ENCODE measurements at places on chromosomes 7 and 10.

GRCh38 chr10:3872712-3873329 is 87.8 kb upstream of the KLF6 start:
- DNase-seq: no peak

- DNase-seq: no peak
Measured at GRCh38 chr10:129253865-129254179, 213.2 kb upstream of the MGMT start.

- no peak for DNase-seq
Measured at GRCh38 chr10:110547139-110547761, 20.2 kb upstream of the SMC3 start.

DNA sequence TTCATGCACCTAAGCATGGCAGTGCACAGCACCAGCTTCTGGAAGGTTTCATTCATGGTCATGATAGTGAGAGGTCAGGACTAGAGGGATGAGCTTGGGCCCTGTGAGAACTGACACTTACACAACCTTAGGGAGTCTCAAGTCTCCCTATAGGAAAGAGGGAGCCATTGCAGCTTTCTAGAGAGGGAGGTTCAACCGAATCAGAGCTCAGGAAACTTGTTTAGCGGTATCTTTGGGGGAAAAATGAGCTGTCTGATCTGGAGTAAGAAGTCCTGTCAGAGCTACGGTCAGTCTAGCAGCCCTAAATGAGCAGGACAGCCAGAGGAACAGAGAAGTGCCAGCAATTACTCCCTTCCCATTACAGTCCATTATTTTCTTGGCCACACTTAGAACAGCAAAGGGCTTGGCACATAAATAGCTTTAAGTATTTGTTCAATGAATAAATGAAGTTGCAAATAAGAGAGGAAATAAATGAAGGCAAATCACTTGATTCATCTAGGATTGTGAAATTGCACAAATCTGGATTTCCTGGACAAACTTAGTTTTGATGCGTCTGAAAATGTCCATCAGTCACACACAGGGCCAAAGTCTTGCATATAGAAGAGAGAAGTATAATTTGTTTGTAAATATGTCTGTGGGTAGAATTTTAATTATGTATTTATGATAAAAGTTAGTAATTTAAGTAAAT is 262.0 kb downstream of the GLI3 start:
- DNase-seq: no peak

DNA sequence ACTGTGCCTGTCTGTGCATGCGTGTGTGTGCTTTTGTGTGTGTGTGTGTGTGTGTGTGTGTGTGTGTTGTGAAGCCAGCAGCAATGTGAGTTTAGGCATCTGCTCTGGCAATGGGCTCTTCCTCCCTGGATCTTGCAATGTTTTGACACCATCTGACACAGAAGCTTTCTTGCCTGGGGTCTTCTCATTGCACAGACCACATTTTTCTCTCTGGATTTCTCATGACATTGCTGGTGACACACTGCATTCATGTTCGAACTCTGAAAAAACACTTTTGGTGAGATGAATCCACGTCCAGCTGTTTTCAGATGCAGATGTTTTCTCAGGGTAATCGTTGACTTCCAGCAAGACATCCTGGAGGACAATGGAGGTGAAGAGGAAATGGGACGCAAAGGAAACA is 63.0 kb upstream of the FZD8 start:
- no peak for DNase-seq

DNA sequence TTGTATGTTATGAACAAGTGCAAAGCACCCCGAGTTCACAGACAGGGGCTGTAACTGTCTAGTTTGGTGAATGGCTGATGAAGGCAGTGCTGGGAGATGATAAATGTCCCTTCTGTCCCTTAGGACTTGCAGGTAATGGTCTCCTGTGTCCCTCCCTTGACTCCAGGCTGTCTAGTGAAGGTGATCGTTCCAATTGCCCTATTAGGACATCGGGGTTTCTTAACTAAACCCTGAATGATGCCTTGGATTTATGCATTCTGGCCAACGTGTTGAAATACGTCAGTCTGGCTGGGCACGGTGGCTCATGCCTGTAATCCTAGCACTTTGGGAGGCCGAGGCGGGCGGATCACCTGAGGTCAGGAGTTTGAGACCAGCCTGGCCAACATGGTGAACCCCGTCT is 69.4 kb downstream of the PFKFB3 start:
- DNase-seq: no peak

DNA sequence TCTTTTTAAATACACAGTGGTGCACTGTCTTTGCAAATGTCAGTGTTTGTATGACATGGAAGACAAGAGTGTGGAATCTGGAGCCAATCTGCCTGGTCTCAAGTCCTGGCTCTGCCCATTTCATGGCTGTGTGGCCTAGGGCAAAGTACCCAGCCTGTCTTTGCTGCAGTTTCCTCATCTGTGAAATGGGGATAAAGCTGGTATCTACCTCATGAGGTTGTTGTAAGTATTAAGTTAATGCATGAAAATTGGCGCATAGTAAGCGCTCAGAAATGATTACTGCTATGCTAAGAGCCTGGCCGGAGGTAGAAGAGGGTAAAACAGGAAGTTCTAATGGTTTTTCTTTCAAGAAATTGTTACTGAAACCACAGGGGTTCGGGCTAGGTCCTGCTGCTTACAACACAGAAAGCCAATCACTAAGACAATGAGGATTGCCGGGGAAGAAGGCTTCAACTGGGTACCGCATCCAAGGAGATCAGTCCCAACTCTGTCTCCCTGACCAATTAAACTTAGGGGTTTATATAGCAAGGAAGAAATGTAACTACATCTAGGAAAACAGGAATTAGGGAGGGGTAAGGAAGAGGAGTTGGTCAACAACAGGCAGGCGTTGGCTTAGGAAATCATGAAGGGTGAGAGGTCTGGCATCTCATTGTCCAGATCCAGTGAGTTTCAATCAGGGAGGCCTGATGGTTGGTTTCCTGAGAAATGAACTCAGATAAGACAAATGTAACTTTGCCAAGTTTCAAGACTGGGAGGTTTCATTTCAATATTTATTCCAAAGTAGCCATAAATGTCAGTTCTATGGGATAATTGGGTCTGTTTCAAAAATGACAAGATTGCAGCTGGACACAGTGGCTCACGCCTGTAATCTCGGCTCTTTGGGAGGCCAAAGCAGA is 57.0 kb downstream of the CHST3 start:
- no peak for DNase-seq

DNA sequence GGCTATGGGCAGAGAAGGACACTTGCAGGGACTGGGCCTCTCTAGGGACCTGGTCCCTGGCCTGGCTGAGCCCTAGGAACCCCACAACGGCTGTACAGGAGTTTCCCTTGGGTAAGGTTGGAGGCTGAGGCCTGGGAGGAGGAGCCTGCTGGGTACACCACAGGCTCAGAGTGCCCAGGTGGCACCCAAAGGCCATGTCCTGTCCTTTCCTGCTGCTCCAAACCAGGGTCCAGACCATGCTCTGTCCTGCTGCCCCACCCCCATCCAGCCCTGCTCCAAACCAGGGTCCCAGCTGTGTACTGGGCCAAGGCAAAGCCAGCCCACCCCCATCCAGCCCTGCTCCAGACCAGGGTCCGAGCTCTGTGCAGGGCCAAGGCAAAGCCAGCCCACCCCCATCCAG is 35.3 kb upstream of the ZNF488 start:
- no peak for DNase-seq

GRCh38 chr7:81846398-81846797 is 76.6 kb upstream of the HGF start:
- DNase-seq: no peak

DNA sequence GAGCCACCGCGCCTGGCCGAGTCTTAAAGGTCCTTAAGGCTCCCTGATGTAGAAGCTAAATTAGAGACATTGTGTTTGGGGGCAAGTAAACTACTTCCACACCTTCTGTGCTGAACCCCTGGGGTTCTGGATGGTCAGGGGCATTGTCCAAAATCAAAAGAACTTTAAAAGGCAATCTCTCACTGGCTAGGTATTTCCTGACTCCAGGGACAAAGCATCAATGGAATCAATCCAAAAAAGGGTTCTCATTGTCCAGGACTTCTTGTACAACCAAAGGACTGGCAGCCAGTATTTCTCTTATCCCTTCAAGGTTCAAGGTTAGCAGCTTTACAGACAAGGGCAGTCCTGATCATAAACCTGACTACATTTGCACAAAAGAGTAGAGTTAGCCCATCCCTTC is 24.0 kb downstream of the SRPK2 start:
- no peak for DNase-seq

DNA sequence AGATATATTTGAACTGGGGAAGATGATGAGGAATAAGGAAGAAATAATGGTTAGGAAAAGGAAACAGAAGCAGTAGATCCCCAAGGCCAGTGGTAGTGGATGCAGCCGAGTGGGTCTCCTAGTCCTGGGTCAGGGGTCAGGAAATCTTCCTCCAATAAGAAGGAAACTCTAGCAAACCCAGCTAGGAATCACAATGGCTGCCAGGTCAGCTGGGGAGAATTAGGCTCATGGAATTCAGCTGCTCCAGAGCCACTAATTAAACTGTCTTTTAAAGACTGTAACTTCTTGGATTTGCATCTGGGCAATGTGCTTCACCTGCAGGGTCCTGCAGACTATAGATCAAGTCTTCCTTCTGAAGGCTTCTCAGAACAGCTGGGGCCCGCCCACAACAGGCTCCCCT is 644.4 kb downstream of the KCNMA1 start:
- DNase-seq: peak; percentile 0

DNA sequence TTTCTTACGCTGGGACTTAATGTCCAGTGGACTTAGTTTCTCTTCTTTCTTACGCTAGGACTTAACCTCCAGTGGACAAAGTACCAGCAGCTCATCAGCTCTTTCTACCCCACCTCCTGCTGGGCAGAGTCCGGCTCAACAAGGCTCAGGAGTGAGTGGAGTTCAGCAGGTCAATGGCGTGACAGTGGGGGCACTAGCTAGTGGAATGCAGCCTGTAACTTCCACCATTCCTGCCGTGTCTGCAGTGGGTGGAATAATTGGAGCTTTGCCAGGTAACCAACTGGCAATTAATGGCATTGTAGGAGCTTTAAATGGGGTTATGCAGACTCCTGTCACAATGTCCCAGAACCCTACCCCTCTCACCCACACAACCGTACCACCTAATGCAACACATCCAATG is 199.7 kb downstream of the MLLT10 start:
- no peak for DNase-seq

DNA sequence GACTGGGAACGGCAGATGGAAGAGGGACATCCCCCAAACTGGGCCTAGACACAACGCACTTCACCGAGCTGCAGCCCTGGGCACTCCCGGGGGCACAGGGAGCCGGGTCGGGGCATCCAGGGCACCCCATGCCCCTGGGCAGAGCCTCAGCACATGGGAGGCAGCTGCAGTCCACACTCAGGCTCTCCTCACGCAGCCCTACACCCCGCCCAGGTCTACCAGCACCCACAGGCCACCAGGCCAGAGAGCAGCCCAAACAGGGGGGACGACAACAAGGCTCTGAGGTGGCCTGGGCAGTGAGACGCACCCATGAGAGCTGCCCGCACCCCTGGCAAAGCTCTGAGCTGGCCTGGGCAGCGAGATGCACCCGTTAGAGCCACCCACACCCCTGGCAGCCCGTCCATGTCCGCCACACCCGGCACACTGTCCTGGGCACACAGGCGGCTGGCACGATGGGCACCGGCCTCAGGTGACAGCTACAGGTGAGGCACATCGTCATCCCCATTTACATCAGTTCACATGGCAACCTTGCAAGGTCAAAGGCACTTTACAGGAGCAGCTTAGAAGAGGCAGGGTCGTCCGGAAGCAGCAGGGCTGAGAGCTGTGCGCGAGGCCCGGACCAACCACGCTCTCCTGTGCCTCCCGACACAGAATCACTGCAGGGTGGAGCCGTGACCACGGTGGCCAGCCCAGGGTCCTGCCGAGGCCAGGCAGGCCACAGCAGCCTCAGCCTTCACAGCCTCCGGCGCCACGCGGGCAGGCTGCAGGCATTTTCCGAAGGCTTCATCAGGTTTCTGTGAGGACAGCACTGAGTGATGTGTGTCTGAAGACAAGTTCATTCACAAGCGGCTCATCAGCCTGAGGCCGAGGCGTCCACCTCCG is 228.6 kb downstream of the MAD1L1 start:
- DNase-seq: no peak

DNA sequence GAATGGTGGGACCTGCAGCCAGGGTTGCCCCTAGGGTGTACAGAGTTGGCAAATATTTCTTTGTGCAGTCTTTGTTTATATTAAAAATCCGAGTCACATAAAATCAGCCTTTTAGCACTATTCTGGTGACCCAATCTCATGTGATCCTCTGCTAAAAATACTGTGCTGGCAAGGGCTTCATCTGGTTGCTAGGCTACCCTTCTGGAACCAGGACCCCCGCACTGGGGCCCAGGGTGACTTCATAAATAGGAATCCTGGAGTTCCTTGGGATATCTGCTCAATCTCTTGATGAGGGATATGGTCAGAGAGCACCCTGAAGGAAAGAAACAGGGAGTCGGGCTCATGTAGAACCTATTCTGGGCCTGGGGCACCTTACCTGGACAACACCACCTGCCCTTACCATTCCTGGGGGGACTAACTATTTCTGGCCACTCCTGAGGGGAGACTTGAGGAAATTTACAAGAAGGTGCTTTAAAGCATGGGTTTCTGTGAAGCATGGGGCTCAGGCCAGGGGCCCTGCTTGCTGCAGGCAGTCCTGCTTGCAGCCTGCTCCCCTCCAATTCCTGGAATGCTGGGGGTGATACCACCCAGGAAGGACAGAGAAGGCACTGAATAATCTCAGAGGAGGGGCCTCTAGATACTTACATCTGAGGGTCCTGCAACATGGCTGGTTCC is 44.7 kb downstream of the SH2D4B start:
- DNase-seq: no peak

- DNase-seq: no peak
Measured at GRCh38 chr7:50738932-50739331, 43.8 kb downstream of the GRB10 start.

DNA sequence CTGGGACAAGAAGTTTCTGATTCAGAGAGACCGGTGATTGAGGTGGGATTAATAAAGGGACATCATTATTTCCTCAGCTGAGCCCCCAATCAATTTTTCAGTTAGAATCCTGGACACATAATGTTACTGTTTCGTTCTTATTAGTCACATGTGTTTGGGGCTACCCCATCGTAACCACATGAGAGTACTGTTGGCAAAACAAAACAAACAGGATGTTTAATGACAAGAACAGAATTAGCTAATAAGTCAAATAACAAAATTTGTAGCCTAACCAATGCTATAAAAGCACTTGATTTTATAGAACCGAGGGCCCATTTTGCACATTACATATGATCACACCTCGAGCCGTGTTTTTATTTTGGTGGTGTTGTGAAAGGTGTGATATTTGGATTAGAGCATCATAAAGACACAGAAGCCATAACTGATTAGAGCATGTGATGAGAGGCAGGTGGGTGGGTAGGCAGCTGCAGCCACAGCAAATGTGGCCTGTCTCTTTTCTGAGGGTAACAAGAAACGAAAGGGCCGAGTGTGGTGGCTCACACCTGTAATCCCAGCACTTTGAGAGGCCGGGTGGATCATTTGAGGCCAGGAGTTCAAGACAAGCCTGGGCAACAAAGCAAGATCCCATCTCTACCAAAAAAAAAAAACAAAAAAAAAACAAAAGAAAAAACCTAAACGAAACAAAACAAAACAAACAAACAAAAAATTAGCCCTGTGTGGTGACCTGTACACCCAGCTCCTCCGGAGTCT is 1.8 kb upstream of the VWC2 start:
- DNase-seq: no peak

All from NCI-H524 (cell line).